ENCODE measurements at places on chromosomes 16 and 17. TPM values are rescaled to one million over a fixed set of nuclear protein-coding genes. Genes with fewer than 3 reads are reported as not detected.

- DNase-seq, result no peak
Measured at GRCh38 chr17:37045351-37045922, 96.7 kb downstream of the AATF start.

DNA sequence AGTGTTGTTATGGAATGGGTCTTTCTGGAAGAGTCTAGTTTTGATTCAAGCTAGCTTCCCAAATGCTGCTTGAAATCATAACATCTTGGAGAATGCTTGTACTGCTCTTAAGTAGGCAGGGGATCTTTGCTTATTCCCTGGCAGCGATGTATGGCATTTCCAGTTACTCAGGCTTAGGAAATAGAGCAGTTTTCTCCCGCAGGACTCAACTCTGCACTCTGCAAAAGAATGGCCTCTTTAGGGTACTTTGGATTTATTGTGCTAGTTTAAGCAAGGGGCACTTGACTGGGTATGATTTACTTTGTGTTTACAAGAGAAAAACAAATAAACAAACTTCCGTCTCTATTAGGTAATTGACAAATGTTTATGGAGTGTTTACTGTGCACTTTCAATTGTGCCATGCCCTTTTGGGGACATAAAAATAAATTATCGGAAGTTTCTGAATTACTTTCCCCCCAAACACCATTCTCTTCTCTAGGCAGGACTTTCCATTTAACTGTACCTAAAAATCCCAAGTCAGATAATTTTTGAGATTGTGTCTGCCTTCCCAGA is 164.0 kb downstream of the MAP2K6 start:
- no peak for DNase-seq

ZNF750 gene
- total RNA-seq, result not detected

GRCh38 chr16:22356930-22357634 is 17.3 kb downstream of the CDR2 start:
- no peak for DNase-seq

DNA sequence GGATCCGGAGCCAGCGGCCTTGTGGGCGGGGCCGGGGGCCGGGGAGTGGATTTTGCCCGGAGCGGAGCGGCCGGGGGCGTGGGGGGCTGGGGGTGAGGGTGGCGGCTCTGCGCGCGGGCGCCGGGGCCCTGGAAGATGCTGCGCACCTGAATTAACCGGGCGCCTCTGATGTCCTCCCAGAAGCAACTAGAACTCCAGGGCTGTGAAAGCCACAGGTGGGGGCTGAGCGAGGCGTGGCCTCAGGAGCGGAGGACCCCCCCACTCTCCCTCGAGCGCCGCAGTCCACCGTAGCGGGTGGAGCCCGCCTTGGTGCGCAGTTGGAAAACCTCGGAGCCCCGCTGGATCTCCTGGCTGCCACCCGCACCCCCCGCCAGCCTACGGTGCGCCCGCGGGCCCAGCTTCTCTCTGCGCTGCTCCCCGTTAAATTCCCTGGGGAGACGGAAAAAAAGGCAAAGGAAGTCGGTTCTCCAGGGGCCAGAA is 549 bp downstream of the SLC26A11 start:
- no peak for DNase-seq

- no peak for DNase-seq
Measured at GRCh38 chr17:352421-353212, at the start of gene RPH3AL. TSS of gene RPH3AL (minus strand) at chr17:352807. CDS start at chr17:327543, 25,264 bp downstream.

GRCh38 chr16:55136356-55137150 is 187.4 kb upstream of the IRX6 start:
- DNase-seq, result no peak

KRTAP2-1 gene
- total RNA-seq, result not detected

GP1BA gene
- not detected for total RNA-seq

HSD17B2 gene
- 5.7 TPM for total RNA-seq

DNA sequence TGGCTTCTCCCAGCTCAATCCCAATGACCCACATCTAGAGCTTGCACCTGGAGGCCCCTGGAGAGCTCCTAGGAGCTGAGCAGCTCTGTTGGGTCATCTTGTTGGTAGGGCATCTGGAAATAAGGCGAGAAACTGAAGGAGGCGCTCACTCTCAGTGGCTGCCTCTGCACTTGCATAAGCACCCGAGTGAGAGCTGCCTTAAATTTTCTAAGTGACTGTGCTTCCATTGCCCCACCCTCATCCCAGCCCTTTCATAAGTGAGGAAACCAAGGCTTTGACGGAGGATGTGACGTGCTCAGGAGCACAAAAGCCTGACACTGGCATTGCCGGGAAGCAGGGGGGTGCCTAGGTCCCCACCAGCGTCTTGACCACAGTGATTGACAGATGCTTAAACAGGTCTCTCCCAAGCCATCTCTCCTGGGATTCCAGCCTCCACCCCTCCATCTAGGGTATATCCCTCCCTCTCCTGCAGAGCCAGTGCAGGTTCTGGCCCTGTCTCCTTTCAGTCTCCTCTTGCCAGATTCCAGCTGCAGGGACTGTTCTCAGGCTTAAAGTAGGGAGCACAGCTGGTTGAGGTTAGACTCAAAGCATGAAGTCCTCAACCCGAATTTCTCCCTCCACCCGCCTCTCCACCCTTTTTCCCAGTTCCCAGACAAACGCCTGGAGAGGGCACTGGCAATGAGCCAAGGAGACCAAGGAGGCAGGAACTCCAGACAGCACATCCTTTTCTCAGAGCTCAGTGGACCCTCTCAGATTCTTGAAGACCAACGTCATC is 113.7 kb downstream of the IRX5 start:
- DNase-seq, result no peak

- peak; percentile 93 for DNase-seq
Measured at GRCh38 chr17:44775136-44775837, 16.5 kb downstream of the ADAM11 start.

- DNase-seq, result no peak
Measured at GRCh38 chr16:10685709-10686108, 9.0 kb downstream of the TEKT5 start.

PROCA1 gene
- total RNA-seq, result 1.7 TPM

GRCh38 chr17:66417300-66417719 is 114.9 kb downstream of the PRKCA start:
- DNase-seq, result no peak

OMG gene
- total RNA-seq, result 0.84 TPM

RASD1 gene
- 76.9 TPM for total RNA-seq

ITPRIPL2 gene
- 58.9 TPM for total RNA-seq

DNA sequence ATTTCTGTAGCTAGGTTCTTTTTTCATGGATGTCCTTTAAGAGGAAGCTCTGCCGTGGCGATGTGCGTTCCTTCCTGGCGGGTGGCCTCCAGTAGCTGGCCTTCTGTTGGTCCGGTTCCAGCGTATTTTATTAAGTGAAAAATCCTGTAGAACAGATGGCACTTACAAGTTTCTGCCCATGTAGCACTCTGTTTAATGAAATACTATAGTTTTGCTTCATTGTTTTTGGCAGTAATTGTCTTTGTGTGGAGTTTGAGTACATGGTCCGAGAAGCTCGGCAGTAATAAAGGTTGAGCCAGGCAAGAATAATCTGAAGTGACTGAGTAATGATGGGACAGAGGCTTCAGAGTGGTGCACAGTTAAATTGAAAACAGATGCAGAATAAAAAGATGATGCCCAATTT is 20.4 kb downstream of the USP10 start:
- DNase-seq, result no peak

GRCh38 chr16:84544031-84544773 is 39.7 kb upstream of the MEAK7 start:
- DNase-seq, result no peak

DNA sequence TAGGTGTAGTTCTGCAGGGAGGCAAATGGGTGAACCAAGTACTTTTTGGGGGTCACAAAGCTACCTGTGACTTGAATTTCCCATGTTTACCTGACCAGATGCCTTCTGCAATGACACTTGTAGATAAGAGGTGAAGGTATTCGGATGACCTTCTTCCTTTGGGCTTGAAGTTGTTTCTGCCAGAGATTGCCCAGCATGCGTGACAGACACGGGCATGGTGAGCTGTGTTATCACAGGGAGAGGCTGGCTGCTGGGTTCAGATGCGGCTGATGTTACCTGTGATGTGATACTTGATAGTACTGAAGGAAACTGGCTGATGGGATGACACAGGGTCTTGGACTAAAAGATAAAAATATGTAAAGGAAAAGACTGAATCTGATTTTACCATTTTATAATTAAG is 14.1 kb downstream of the PKD1L3 start:
- no peak for DNase-seq

DNA sequence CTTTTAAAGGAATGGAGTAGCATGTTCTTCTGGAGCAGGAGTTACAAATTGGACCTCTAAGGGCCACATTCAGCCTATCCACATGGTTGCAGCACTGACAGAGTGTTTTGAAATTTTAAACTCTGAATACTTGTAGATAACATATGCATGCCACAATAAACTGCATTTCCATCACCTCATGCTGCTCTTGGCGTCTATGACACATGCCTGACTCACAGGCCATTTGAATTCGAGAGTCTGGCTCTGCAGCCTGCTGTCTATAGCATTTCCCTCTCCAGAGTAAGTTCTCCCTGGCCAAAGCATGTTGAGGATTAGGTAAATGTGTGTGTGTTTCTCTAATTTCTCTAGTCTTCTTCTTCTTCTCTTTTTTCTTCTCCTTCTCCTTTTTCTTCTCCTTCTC is 28.7 kb upstream of the MYOCD start:
- no peak for DNase-seq

C17orf78 gene
- not detected for total RNA-seq

- DNase-seq, result no peak
Measured at GRCh38 chr16:88754912-88755744, 29.9 kb downstream of the PIEZO1 start.

LRRC37A gene
- total RNA-seq, result 2.7 TPM

GNG13 gene
- total RNA-seq, result not detected

GRCh38 chr17:11997972-11998233 is 628 bp upstream of the ZNF18 start:
- no peak for DNase-seq

IGFBP4 gene
- total RNA-seq, result 465 TPM

- DNase-seq, result peak; percentile 31
Measured at GRCh38 chr16:19071811-19072777, 4.7 kb downstream of the COQ7 start.

GRCh38 chr17:28008513-28008912 is 34.0 kb upstream of the NLK start:
- no peak for DNase-seq

GRCh38 chr17:40035162-40035559 is 19.0 kb downstream of the MED24 start:
- DNase-seq, result no peak

DNA sequence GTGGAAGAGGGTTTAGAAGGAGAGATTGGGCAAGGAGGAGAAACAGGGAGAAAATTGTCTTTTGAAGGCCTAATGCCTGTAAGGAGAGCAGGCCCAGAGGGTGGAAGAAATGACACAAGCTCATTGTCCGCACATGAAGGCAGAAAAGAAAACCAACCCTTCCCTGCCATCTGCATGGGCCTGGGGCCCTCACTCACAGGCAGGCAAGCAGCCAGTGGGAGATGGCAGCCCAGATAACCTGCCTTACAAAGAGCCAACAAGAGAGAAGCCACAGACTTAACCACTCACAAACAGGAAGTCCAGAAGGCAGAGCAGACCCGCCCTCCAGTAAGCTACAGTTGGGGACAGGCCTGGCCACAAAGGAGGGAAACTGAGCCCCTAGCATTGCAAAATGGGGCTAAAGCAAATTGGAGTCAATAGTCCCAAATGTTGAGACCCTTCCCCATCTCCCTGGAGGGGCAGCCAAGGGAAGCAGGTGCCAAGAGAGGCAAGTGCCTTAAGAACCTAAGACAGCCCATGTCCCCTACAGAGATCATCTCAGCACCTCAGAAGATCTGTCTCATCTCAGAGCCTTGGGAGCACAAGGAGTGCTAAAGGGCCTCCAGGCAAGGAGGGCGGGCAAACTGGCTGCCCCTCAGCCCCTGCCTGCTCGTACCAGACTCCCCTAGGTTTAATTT is 7.3 kb upstream of the TSPOAP1 start:
- no peak for DNase-seq

DNA sequence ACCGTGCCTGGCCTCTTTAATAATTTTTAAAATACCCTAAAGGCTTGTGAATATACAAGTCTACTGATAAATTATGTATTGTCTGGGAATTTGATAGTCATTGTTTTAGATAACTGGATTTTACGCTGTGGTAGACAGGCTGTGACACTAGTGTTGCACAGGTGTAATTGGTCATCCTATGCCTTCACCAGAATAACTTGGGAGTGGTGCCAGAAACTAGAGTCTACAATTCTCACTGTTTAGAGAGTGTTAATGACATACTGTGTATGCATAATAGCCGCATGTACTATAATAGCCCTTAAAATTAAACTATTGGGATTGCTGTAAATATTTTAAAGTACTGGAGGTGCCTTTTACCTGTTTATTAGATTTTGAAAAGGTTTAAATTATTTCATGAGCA is 11.4 kb downstream of the CNEP1R1 start:
- DNase-seq, result no peak

- DNase-seq, result no peak
Measured at GRCh38 chr17:50035945-50036344, 20.0 kb upstream of the ITGA3 start.
